ENCODE measurements at places on chromosomes 2 and 18. TPM values are rescaled to one million over a fixed set of nuclear protein-coding genes. Genes with fewer than 3 reads are reported as not detected.
A peak's percentile ranks its signal among the peaks of the same experiment; 100 is the strongest.

GRCh38 chr2:205115511-205115910 is 566.8 kb upstream of the NRP2 start:
- DNase-seq, result no peak

- DNase-seq, result no peak
Measured at GRCh38 chr2:70657246-70657645, 103.6 kb upstream of the TGFA start.

DNA sequence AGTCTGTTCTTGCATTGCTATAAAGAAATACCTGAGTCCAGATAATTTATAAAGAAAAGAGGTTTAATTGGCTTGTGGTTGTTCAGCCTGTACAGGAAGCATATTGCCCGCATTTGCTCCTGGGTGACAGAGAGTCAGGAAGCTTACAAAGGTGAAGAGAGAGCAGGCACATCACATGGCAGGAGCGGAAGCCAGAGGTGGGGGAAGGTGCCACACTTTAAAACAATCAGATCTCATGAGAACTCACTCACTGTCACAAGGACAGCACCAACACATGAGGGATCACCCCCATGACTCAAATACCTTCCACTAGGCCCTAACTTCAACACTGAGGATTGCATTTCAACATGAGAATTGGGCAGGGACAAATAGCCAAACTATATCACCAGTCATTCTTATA is 124.8 kb upstream of the COL5A2 start:
- DNase-seq, result no peak

DNA sequence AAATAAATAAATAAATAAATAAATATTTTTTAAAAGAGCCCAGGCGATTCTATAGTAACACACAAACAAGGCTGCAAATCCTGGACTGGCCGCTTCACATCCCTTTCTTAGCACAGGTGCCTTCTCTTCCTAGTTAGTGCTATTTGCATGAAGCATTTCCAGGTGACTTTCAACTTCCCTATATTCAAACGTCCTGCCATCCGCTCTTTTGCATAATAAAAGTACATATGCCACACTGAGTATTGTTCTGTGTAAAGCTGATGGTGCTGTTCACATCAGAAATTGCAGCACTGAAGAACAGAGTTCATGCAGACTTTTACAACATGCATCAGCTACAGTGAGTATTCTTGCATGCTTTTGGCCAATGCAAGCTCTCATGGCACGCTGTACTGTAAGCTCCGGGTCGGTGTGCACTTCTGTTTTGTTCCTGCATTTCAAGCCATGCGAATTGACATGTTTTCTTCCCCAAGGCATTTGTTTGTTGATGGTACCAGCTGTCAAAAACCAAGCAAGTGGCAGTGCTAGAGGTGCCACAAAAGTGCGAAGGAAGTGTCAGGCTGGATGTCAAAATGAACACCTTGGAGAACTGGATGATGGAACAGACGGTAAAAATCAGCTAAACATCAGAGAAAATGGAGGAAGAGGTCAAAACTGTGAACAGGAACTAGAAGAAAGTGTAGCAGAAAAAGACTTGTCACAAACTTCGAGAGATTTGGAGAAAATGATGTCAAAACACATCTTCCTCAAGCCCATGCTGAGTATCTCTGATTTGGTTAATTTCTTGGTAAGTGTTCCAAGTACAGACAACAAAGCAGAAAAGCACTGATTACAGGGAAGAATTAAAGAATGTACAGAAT is 25.5 kb upstream of the CEP68 start:
- DNase-seq, result no peak

DNA sequence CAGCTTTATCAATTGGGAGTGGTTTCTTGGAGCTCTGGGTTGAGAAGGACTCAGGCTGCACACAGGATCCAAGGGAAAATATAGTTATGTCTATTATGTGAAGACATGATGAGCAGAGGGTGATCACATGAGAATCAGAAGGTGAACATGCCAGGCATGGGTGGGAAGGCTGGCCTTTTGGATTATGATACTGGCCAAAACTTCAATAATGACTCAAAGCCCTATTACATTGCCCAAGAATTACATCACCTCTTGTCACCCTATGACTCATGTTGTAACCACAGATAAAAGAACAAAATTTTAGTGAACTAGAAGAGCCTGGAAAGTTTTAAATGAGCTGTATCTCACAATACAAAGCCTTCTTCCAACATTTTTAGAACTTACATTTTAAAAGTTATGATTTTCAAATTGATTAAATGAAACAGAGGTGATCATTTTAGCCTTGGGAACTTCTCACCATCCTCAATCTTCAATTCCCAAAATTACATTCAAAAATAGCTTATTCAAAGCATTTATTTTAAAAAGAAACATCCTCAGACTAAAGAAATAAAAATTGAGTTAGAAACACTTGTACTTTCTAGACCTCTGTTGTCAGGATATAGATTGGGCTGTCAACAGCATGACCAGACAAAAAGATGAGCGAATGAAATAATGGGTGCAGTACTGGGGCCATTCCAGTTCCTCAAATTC is 428.3 kb downstream of the MBD2 start:
- peak; percentile 76 for DNase-seq

- DNase-seq, result peak; percentile 46
Measured at GRCh38 chr2:30756051-30756719, 51.1 kb downstream of the CAPN13 start.

GRCh38 chr2:146982393-146982846 is 862.4 kb upstream of the ACVR2A start:
- DNase-seq, result peak; percentile 32

- DNase-seq, result no peak
Measured at GRCh38 chr2:41847744-41848441, 199.9 kb upstream of the PKDCC start.

DNA sequence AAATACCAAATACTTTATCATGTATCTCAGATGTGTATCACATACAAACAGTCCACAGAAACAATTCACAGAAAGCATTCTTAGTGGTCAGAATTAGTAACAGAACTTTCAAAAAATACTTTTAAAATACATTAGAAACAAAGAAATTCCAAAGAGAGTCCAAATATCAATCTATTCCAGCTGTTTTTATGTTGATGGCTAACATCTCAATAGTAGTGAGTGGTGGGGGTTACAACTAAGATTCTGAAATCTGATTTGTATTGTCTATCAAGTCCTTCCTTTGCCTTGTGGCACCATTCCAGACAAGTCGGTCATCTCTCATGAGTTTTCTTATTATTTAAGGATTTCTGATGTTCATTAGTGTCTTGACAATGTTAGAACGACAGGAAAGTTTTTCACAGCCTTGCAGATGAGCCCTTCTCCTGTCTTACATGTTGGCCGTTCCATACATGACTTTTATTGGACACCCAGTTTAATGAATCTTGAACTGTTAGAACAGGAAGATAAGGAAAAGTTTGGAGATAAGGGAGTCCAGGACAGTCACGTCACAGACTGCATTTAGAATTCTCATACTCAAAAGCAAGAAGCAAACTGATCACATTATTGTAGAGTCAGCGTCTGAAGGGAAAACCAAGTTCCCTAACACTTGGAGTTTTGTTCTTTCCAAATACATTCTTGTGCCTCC is 410.3 kb downstream of the PID1 start:
- no peak for DNase-seq

DNA sequence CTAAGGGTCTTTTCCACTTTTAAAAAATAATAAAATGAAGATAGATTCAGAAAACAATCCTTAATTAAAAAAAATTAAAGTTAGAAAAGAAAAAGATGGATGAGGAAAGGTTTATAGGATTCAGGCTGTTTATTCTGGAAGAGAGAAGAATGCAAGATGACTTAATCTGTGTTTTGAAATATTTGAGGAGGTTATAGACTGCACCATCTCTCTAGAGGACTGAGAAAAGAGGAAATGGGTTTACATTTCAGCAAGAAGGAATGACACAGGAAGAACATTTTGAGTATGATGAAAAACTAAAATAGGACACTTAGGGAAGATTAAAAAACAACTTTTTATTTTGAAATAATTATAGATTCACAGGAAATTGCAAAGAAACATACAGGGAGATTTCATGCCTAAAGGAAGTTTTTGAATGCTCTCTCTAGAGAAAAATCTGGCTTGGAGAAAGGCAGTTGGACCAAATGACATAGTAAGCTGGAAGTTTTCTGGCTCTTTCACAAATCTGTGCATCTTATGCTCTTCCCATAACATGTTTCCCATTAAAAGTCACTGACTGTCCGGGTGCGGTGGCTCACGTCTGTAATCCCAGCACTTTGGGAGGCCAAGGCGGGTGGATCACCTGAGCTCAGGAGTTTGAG is 75.0 kb downstream of the CERS6 start:
- DNase-seq, result no peak

DNA sequence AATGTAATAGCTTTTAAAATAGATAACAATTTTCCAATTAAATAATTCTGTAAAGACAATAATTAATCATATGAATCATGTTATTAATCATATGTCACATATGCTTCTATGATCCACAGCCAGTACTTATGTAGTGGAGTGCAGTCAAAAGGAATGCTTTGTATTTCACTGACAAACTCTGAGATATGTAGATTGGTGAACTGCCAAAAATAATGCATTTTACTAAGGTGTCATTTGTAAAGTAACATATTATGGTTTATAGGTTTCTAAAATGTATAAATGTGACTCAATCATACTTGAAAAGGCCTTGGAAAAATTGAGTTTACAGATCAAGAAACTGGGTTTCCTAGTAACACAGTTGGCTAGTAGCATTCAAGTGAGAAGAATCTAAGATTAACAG is 93.8 kb upstream of the KCNH7 start:
- DNase-seq, result no peak

GRCh38 chr2:57402755-57403154 is 643.9 kb upstream of the VRK2 start:
- no peak for DNase-seq

- no peak for DNase-seq
Measured at GRCh38 chr18:48851599-48851960, 99.2 kb downstream of the SMAD7 start.

GRCh38 chr18:75052475-75052874 is 156.5 kb downstream of the PTGR3 start:
- no peak for DNase-seq

- DNase-seq, result peak; percentile 68
Measured at GRCh38 chr2:228658998-228659397, 477.5 kb upstream of the SPHKAP start.

DNA sequence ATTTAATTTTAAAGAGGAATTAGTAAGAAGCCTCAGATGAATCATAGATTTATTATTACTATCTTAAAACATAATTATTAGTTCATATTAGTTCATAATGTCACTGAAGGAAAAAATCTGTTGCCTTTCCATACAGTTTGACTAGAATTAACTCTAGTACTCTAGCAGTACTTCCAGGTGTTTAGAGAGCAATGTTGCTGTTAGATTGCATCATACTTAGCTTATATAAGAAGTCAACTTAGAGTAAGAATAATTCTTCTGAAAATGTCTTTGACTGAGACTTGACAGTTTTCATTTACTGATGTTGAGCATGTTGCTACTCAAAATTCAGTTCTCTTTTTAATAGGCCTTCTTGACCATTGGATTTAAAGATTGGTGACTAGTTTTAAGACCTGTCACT is 4.7 kb downstream of the RAB3GAP1 start:
- DNase-seq, result no peak

DNA sequence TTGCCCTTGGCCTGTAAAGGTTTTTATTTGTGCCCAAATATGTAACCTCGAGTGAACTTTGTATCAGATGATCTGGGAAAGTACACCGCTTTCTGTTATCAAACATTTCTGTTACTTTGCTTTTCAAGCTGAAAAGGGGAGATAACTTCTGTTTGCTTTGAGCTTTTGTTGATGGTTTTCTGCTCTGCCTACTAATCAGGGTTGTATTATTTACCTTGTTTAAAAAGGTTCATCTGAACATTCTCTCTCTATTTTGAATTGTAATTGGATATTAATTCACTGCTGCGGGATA is 79.4 kb downstream of the XRCC5 start:
- no peak for DNase-seq

- DNase-seq, result no peak
Measured at GRCh38 chr2:111161971-111162370, 41.3 kb downstream of the BCL2L11 start.

The CRYBA2 gene
- total RNA-seq, result not detected

The EVX2 gene
- total RNA-seq, result not detected

The FSHR gene
- total RNA-seq, result not detected

The PLEK gene
- not detected for total RNA-seq

The POTEC gene
- 0.98 TPM for total RNA-seq

The FIGN gene
- 2.2 TPM for total RNA-seq

The LCT gene
- not detected for total RNA-seq

Data from A172 (cell line).